ENCODE measurements at places on chromosomes 5 and 9.

DNA sequence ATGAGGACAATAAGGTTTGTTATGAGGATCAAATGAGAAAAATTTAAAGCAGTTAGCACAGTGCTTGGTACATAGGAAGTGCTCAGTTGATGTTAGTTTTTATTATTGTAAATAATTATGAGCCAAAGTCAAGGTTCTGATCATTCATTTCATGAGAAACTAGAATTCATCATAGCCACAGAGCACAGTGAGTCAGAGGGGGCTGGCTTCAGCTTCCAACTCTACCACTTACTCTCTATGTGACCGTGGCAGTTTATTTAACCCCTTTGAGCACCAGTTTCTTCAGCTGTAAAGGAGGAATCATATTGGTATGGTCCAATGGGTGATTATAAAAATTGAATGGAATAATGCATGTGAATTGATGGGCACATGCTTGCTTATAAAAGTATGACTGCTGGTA lies 39.4 kb downstream of the KLHL3 start:
- DNase-seq: no peak

DNA sequence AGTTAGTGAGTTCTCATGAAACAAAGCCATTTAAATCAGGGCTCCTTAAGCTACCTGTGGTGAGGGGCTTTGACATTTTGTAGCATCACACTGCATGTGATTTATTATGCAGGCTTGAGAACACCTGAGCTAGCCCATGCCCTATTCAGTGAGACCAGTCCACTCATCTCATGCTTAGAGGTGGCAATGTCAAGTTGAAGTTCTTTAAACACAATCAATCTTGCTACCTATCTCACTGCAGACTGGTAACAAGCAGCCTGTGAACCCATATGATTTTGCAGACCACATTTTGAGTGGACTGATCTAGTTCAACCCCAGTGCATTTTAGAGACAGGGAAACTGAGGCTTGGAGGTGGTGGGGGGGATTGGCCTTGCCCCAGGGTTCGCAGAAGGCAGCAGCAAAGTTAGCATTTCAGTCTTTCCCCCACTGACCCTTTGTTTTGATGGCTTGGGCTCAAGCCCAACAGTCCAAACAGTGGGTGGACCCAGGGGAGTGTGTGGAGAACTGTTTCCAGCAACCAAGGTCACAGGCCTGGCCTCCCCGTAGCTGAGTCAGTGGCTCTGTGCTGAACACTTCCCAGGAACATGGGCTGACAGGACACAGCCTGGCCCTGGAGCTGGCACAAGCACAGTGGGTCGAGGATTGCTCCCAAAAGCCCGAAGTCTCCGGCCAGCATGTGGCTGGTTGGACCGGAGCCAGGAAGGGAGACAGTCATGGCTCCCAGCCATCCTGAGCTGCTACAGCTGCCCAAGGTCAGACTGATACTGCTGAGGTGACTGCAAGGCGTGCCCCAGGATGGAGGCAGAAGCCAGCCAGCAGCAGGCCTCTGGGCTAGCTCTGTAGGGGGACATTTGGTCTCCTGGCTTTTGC lies 95.3 kb downstream of the RGS3 start:
- peak; percentile 71 for DNase-seq

GRCh38 chr5:153276151-153276550 lies 214.3 kb upstream of the GRIA1 start:
- peak; percentile 7 for DNase-seq

DNA sequence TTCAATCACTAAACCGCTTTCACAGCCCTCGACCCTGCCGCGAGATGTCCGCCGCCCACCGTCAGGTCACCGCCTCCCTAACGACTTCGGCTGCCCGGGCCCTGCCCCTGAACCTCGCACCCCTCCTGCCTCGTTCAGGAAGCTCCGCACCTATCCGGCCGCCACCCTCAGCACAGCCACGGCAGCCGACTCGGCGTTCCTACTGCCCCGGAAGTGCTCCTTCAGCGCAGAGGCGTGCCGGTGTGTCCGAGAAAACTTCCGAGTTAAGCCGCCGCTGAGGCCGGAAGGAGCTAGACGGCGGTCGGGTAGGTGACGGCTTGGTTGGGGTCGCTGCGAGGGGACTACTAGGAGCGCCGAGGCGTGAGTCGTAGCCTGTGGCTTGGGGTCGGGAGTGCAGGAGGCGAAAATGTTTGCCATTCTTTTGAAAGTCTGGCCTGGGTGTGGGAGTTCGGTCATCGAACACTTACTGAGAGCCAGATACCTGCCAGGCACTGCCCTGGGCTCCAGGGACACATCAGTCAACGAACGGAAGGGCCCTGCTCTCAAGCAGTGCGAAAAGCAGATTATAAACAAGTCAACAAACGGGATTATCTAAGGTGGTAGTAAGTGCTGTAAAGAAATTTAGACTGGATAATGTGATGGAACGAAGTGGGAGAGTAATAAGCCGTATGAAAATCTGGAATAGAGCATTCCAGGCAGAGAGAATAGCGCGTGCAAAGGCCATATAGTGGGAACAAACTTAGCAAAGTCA lies at the start of the genes FAM114A2 and MFAP3:
Gene FAM114A2 (minus strand): TSS at position 204 of the 751 bp plus-strand sequence. CDS start 3,957 bp downstream, outside the sequence.
Gene MFAP3 (plus strand): TSS at position 261 of the 751 bp plus-strand sequence. CDS start 10,756 bp downstream, outside the sequence.
- peak; percentile 97 for DNase-seq

- no peak for DNase-seq
Observed at GRCh38 chr5:72599065-72599433, 91.8 kb upstream of the ZNF366 start.

DNA sequence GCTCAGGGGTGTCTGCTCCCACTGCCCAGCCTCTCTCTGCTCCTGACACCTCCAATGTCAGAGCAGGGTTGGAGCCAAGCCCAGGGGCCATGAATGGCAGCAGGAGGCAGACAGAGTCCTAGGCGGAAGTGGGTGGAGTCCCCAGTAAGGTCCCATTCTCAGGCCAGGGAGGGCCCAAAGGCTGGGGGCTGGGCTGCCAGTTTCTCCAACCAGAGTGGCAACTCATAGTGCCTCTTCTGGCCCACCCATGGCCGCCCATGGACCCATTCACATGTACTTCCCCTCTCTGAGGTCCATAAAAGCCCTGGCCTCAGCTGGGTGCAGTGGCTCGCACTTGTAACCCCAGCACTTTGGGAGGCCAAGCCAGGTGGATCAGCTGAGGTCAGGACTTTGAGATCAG lies 261.8 kb upstream of the TNC start:
- no peak for DNase-seq

DNA sequence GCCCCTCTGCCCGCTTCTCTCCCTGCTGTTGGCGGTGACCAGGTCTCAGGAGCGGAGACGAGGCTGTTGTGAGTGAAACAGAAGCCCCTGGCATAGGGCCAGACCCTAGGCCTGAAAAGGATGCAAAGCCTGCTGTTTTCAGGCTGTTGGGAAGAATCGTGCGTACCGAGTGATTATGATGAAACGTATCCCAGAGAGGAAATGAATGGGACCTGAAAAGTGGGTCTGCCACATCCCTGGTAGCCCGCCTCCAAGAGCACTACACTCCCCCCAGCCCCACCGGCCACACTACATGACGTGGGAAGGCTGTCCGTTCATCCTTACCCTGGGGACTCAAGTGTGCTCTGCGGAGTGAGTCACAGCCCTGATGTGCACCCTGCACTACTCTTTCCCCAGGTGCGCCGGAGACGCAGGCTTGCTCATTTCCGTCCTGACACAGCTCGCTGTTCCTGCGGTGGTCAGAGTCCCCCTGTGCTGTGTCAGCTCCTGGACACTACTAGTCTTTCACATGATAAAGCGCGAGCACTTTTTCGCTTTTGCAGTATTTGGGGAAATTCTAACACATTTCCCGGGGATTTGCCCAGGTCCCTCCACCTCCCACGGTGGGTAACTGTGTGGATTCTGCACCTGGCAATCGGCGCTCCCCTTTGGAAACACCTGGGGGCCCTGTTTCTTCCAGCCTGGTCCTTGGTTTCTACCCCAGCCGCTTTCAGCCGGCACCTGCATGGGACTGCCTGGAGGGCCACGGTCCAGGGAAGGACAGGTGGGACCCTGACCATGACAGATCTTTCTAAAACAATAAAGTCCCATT lies 91.5 kb downstream of the ANKRD33B start:
- DNase-seq: no peak

- peak; percentile 16 for DNase-seq
Observed at GRCh38 chr5:160047423-160047822, 38.5 kb downstream of the TTC1 start.

- DNase-seq: peak; percentile 83
Observed at GRCh38 chr9:130701059-130702022, 7.8 kb downstream of the EXOSC2 start.

- DNase-seq: no peak
Observed at GRCh38 chr9:123237220-123237619, 31.2 kb downstream of the STRBP start.

GRCh38 chr5:119374901-119375300 lies 19.1 kb downstream of the TNFAIP8 start:
- DNase-seq: no peak

DNA sequence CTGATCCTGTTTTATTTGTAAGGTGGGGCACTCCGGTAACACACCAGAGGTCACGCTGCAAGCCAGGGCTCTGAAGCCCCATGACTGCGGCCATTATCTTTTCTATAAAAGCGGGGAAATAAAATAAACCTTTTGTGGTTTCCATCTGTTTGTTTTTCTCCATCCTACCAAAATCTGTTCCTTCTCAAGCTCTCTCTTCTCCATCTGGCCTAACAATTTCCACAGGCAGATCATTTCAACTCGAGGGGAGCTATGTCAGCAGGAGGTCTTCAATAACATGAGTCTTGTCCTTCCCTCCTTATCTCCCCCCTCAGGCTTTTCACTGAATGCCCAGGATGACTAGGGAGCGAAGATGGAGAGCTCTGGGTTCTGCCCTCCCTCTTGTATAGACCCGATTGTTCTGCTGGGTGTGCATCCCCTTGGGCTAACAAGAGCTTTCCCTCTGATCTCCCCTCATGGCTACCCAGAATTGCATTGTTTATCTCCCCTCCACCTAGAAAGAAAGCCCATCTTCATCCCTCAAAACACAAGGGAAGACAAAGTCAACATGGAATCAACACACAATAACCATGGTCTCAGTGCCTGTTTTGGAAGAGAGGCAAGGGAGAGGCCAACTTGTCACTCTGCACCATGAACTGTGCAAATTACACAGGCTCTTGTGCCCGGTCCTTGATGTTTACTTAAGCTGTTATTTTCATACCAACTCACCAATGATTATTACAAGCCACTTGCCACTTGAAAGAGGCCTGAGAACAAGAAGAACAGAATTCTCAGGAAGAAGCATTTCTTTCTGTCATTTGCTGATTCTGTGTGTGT lies 187.8 kb downstream of the FANCC start:
- DNase-seq: no peak

All from AG20443 (cell line).